ENCODE measurements at places on chromosomes 4 and X. TPM values are rescaled to one million over a fixed set of nuclear protein-coding genes. Genes with fewer than 3 reads are reported as not detected.

DNA sequence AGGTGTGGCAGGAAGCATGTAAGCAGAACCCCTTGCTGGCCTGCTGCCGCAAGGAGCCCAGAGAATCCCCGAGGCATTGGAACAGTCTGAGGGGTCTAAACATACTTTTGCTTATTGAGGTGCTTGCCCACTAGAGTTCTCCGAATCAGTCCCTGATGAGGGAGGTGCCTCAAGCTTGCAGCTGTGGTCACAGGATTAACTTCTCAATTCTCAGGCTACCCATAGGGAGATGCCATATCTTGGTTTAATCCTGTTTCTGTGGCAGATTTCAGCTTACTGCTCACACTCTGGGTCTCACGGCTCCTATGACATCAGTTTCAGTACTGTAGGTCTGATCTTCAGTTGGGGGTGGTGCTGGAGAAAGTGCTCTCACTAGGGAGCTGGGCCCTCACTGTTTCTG lies 39.9 kb downstream of the CCNG2 start:
- H3K4me3 ChIP-seq = no peak overlapping the region
- no peaks in the 10 kb centered on the region for H3K36me3 ChIP-seq
- H3K4me1 ChIP-seq = peaks cover 45% of the 10 kb centered on the region
- H3K27me3 ChIP-seq = no peaks in the 10 kb centered on the region

- no peak overlapping the region for H3K27ac ChIP-seq
- no peak overlapping the region for H3K4me3 ChIP-seq
- H3K4me1 ChIP-seq = no peaks in the 10 kb centered on the region
- no peaks in the 10 kb centered on the region for H3K36me3 ChIP-seq
These were observed 66.8 kb downstream of the HHIP start for GRCh38 chr4:144712775-144713174.

- no peak overlapping the region for H3K4me3 ChIP-seq
- no peak for DNase-seq
- no peaks in the 10 kb centered on the region for H3K27me3 ChIP-seq
- H3K27ac ChIP-seq = no peak overlapping the region
These were observed 5.4 kb downstream of the KLHL5 start for GRCh38 chr4:39067451-39067850.

DNA sequence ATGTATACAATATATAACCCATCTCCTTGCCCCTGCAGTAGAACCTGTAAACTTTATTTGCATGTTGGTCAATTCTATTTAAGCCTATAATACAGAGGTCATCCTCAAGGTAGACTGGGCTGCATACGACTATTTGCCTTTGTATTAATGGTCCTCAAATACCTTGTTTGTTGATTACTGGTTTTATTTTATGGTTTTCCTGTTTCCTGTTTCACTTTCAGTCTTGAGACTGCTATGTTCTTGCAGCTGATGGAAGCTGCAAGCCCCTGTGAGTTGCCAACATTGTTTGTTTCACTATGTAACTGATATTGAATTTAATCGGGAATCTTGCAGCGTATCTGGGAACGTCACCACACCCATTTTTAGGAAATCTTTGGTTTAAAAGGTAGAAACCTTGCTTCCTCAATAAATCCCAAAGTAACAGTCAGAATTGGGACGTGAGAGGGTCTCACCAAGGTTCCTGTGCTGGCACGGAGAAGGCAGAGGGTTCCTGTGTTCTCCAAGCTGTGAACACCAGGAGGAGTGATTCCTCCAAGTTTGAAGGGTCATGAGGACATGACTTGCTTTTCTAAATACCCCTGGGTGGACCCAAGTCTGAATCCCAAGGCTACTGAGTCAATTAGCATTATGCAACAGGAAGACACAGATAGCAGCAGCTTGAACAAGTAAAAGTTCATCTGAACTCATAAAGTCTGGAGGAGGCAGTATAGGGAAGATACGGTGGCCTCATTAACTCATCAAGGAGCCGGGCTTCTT lies 110.6 kb upstream of the PNPLA4 start:
- H3K36me3 ChIP-seq = no peaks in the 10 kb centered on the region
- no peak overlapping the region for H3K4me3 ChIP-seq
- no peaks in the 10 kb centered on the region for H3K4me1 ChIP-seq
- H3K27ac ChIP-seq = no peak overlapping the region

The DCAF8L1 gene
- not detected for total RNA-seq

GRCh38 chr4:84841435-84841834 lies 125.1 kb downstream of the WDFY3 start:
- H3K4me3 ChIP-seq = no peak overlapping the region
- H3K4me1 ChIP-seq = no peaks in the 10 kb centered on the region
- H3K36me3 ChIP-seq = no peaks in the 10 kb centered on the region
- H3K27ac ChIP-seq = no peak overlapping the region
- DNase-seq = no peak
- no peaks in the 10 kb centered on the region for H3K27me3 ChIP-seq

The DCAF4L1 gene
- total RNA-seq = 0.38 TPM

The AKAP14 gene
- not detected for total RNA-seq

DNA sequence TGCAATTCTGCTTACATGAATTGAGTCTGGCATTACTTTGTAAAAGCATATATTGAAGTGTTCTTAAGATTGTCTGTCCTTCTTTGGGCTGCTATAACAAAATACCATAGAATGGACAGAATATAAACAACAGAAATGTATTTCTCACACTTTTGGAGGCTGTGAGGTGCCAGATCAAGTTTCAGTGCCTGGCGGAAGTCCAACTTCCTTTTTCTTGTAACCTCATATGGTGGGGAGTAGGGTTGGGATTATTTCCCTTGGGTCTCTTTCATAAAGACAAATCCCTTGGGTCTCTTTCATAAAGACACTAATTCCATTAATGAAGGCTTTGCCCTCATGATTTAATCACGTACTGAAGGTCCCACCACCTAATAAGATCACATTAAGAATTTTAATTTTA lies 199.3 kb upstream of the GRID2 start:
- H3K27me3 ChIP-seq = no peaks in the 10 kb centered on the region
- DNase-seq = no peak
- no peak overlapping the region for H3K4me3 ChIP-seq
- H3K27ac ChIP-seq = no peak overlapping the region

Data from esophagus squamous epithelium (tissue), 5 donors.